SK-MEL-5 (cell line): ENCODE measurements at places on chromosomes 1 and 21. TPM values are rescaled to one million over a fixed set of nuclear protein-coding genes. Genes with fewer than 3 reads are reported as not detected.

PODN gene
- total RNA-seq, result not detected in 2 replicates

OR2T35 gene
- not detected in 2 replicates for total RNA-seq

POGZ gene
- 25.3 and 25.5 TPM in 2 replicates for total RNA-seq

CYP4A22 gene
- not detected in 2 replicates for total RNA-seq

ROR1 gene
- 2.6 and 2.8 TPM in 2 replicates for total RNA-seq

CLSTN1 gene
- total RNA-seq, result 38.5 and 44.7 TPM in 2 replicates

ANXA9 gene
- 0.48 and 1.1 TPM in 2 replicates for total RNA-seq

HENMT1 gene
- total RNA-seq, result not detected in 2 replicates

SH2D1B gene
- not detected in 2 replicates for total RNA-seq

TNFRSF4 gene
- not detected in 2 replicates for total RNA-seq

OR2G6 gene
- not detected in 2 replicates for total RNA-seq

S100B gene
- total RNA-seq, result 359 and 374 TPM in 2 replicates

MYCL gene
- total RNA-seq, result 4.1 and 5.1 TPM in 2 replicates

LCE2B gene
- not detected in 2 replicates for total RNA-seq

CELA3B gene
- not detected in 2 replicates for total RNA-seq

OR2M3 gene
- total RNA-seq, result not detected in 2 replicates

ZFP69 gene
- total RNA-seq, result 4.0 and 5.7 TPM in 2 replicates

APCS gene
- not detected in 2 replicates for total RNA-seq

SPRR2B gene
- total RNA-seq, result not detected in 2 replicates

PLEKHN1 gene
- 0.03 and 0.11 TPM in 2 replicates for total RNA-seq

CLCNKB gene
- total RNA-seq, result 0.05 TPM in 1 of 2 replicates, not detected in the other

TCHH gene
- total RNA-seq, result 0.05 and 0.27 TPM in 2 replicates

PTGFR gene
- 0.03 TPM in 1 of 2 replicates, not detected in the other for total RNA-seq

NPR1 gene
- total RNA-seq, result not detected in 2 replicates

HSF2BP gene
- 0.40 and 0.77 TPM in 2 replicates for total RNA-seq

KCNJ15 gene
- not detected in 2 replicates for total RNA-seq

RAB25 gene
- total RNA-seq, result not detected in 2 replicates

ARHGEF16 gene
- total RNA-seq, result 0.45 and 0.58 TPM in 2 replicates
